ENCODE measurements at places on chromosomes 16 and 17.

DNA sequence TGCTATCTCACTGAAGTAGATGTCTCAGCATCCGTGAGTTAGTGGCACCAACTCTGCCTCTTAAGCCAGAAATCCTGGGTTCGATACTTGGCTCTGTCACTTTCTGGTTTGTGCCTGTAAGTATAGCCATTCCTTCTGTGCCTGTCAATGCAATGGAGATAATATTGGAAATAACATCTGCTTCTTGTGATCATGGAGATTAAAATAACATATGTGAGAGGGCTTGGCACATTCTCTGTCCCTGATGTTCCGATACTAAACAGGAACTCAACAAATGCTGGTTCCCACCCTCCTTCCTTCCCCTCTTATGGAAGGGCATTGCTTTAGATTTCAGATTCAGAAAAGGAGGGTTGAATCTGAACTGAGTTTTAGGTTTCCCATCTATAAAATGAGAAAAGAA, 39.8 kb downstream of the TBX4 start:
- no peak for DNase-seq

DNA sequence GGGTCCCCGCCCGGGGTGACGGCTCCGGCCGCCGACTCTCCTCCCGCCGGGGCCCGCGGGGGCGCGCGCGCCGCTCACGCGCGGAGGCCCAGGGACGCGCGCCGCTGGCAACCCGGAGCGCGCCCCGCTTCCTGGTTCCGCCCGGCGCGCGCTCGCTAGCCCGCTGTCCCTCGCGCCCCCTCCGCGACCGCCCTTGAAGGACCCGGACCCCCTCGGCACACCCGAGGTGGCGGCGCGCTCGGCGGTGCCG, at the start of gene STAT5B:
STAT5B (minus strand) TSS at position 33 of the 250 bp plus-strand sequence. CDS start 44,264 bp downstream, outside the sequence.
- DNase-seq: peak; percentile 33

DNA sequence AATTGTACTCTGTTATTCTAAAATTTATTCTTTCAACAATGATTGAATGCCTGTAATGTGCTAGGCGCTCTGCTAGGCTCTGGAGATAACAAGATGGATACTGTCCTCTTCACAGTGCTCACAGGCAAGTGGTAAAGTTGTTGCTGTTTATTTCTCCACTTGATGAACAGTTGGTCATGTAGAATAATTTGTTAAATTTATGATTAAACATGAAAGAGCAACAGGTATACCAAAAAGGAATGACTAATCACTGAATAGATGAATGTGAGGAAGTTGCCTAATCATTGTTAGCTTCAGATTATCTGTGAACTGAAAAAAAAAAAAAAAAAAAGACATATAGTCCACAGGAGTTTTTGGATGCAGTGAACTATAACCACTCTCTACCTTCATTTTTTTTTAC, 62.3 kb downstream of the NFATC3 start:
- DNase-seq: no peak

DNA sequence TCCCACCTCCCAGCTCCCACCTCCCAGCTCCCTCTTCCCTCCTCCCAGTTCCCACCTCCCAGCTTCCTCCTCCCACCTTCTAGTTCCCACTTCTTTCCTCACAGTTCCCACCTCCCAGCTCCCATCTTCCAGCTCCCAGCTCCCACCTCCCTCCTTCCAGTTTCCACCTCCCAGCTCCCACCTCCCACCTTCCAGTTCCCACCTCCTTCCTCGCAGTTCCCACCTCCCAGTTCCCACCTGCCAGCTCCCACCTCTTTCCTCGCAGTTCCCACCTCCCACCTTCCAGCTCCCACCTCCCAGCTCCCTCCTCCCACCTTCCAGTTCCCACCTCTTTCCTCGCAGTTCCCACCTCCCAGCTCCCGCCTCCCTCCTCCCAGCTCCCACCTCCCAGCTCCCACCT, 10.4 kb upstream of the MC1R start:
- no peak for DNase-seq

GRCh38 chr16:725463-726187, 618 bp downstream of the CCDC78 start:
- no peak for DNase-seq

GRCh38 chr16:10940501-10941079, 1.7 kb downstream of the DEXI start:
- no peak for DNase-seq

- no peak for DNase-seq
These were observed 232.6 kb upstream of the IRX3 start for GRCh38 chr16:54519161-54519695.

- DNase-seq: no peak
These were observed 654.1 kb upstream of the RBFOX1 start for GRCh38 chr16:6678586-6678985.

- no peak for DNase-seq
These were observed 67.5 kb downstream of the MARF1 start for GRCh38 chr16:15575293-15576049.

DNA sequence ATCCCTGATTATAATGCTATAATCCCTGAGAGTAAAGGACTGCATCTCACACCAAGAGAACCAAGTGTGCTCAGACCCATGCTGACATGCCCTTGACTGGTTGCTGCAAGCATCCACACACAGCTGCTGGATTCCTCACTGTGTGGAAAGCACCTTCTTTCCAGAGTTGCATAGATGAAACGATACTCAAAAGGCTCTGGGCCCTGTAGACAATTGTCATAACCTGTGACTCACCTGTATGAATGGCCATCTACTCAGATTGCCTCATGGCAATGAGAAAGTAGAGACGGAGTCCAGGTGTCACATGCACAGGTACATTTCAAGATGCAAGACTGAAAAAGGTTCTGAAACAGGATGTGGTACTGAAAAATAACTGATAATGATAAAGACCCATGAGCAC, 58.1 kb downstream of the MPHOSPH6 start:
- DNase-seq: no peak

DNA sequence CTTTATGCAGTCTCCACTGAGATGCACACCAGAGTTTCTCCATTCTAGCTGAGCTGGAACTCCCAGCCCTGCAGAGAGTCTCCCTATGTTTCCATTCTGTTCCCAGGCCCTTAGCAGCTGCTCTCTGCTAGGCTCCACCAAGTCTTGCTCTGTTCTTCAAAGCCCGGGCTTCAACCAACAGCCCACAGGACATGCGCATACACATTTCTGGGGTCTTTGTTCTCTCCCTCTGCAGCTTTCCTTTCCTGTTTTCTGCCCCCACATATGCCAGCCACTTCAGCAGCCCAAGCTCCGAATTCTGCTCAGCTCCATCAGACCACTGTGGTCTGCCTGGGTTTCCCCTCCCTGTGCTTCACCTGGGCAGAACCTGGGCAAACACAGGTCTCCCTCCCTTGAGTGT, 205.9 kb downstream of the CBLN1 start:
- DNase-seq: no peak

- DNase-seq: no peak
These were observed 7.3 kb upstream of the RPRML start for GRCh38 chr17:46986366-46986765.

DNA sequence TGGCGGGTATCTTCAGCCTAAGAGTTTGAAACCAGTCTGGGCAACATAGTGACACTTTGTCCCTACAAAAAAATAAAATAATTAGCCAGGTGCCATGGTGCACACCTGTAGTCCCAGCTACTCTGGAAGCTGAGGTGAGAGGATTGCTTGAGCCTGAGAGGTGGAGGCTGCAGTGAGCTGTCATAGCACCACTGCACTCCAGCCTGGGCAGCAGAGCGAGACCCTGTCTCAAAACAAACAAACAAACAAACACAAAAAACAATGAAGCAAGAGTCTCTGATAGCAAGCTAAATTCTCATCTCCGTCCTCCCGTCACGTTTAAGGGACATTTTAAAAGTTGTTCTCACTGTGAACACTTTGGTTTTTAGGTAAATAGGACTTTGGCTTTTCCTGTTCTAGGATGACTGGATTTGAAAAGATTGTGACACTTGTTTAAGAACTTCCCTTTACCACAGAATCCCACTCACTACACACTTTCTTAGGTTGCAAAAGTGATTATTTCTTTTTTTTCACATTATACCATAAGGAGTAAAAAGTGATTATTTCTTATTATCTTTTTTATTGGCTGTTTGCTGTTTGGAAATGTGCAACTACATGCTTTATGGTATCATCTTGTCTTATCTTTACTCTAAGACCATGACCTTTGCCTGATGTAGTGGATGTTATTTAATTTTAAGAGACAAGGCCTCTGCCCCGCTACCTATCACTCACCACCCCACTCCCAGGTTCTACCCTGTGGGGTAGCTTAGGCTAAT, 4.4 kb upstream of the ERN1 start:
- no peak for DNase-seq

DNA sequence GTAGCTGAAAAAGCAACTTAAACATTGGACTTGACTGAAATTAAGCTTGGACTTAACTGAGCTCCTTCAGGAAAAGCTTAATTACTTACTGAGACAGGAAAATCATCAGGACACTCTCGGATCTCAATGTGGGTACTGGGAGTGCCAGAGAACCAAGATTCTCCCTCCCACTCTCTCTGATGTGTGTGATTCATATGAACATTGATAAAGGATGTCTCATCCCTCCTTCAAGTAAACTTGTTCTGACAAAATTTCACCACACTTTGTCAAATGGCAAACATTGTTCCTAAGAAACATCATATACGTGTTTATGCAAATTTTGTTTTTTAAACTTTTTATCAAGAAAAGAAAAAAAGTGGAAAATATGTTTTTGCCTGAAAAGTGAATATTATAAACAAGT, 4.1 kb upstream of the SLFN5 start:
- peak; percentile 49 for DNase-seq

DNA sequence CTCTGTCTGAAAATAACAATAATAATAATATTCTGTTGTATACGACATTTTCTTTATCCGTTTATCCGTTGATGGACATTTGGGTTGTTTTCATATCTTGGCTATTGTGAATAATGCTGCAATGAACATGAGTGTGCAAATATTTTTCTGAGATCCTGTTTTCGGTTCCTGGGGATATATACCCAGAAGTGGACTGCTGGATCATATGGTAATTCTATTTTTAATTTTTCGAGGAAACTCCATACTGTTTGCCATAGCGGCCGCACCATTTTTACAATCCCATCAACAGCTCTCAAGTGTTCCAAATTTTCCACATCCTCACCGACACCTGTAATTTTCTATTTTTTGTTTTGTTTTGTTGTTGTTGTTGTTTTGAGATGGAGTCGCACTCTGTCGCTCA, 5.3 kb upstream of the PRSS41 start:
- no peak for DNase-seq

- DNase-seq: no peak
These were observed 11.1 kb downstream of the LDHD start for GRCh38 chr16:75105306-75106061.

GRCh38 chr17:82825540-82826124, 14.2 kb downstream of the ZNF750 start:
- no peak for DNase-seq

DNA sequence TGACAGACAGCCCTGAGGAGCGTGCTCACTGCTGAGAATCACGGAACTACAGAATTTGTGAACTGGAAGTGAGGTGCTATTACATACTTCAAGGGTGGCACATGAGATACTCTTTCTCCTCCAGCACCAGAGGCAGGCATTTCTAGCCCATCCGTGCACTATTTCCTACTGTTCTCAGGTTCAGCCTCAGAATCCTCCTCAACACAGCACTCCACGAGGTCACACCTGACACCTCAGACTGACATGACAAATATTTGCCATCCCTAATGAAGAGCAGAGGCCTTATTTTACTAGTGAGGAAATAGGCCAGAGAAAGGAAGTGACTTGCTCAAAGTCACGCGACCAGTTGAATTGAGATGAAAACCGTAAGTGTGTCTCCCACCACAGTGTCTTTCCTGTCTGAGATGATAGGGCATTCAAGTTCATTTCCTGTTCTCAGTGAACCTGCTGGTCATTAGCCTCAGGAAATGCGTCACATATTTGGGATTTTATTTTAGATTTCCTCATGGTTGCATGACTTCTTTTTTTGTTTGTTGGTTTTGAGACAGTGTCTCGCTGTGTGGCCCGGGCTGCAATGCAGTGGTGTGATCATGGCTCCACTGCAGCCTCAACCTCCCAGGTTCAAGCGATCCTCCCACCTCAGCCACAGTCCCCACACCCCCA, 23.6 kb downstream of the SEZ6 start:
- no peak for DNase-seq

DNA sequence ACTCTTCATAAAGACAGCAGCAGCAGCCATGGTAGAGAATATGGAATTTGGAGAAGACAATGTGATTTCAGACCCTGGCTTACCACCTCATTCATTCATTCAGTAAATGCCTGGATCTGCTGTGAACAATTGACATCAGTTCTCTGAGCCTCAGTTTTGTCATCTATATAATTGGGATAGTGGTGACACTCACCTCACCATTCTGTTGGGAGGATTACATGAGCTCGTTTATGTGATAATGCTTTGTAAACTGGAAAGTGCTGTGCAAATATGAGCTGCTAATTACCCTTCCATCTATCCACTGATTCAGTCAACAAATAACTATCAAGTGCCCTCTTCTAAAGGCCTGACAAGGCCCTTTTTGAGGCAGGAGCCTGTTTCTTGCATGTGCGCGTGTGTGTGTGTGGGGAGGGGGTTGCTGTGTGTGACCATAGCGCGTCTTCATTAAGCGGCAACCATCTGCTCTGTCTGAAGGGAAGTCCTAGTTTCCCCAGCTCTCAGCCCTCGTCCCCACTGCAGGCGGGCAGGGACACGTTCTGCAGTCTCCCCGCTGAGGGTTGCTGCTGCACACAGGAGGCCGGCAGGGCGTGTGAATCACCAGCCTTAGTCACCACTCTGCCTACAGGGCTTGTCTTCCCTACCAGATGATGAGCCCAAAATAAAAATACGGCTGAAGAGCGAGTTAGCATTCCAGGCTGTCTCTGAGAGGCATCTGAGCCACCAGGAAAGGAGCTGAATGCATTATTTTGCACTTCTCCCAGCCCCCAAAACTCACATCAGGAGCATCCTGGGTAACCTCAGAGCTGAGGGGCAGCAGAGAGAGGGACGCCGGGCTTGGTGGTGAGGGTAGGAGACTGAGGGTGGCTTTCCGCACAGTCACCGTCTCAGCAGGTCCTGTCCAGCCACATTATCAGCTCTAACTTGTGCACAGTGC, 19.9 kb downstream of the ARL4D start:
- DNase-seq: peak; percentile 90
